Right lung (tissue), 10 donors: ENCODE measurements at places on chromosomes 11 and 22. TPM values are rescaled to one million over a fixed set of nuclear protein-coding genes. Genes with fewer than 3 reads are reported as not detected.

The LRP4 gene
- 20.1 TPM for polyA plus RNA-seq

DNA sequence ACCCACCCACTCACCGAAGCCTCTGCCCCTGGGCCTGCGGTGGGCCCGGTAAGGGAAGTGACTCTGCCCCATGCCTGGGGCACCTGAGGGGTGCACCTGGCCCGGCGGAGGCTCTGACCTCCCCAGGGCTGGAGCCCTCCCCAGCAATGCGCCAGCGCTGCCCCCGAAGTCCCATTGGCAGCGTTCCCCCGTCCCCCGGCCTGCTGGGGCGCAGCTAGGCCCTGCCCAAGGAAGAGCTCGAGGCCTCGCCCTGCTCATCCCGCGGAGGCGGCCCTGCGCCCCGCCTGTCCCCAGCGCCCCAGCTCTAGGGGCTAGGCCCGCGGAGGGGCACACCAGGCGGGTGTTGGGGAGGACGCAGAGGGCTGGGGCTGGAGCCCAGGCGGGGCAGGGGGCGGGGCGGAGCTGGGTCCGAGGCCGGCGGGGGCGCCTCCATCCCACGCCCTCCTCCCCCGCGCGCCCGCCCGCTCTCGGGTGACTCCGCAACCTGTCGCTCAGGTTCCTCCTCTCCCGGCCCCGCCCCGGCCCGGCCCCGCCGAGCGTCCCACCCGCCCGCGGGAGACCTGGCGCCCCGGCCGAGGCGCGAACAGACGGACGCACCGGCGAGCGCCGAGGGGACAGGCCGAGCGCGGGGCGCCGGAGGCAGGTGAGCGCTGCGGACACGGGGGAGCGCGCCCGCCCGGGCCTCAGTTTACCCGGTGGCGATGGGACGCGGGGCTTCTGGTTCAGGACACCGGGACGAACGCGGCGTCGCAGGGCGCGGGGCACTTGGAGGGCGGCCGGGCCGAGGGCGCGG is at the start of gene EPS8L2:
EPS8L2 (plus strand) TSS at position 586 of the 793 bp plus-strand sequence. CDS start 3,177 bp downstream, outside the sequence.
- no peak for DNase-seq

DNA sequence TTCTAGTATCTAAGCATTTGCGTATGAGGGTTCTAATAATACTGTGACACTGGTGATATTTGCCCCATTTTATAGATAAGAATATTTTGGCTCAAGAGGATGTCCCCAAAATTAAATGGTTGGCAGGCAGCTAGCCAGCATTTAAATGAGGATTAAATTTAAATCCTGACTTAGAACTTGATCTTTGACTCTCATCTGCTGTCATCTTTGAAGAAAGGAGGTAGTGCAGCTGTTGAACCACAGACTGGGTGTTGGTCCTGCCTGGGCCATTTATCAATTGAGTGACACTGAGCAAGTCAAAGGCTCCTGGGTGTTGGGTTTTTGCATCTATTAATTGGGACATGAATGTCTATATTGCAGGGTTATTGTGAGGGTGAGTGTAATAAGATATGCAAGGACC is 112.3 kb downstream of the INSC start:
- DNase-seq: no peak

- DNase-seq: no peak
Observed at GRCh38 chr22:31137721-31138120, 2.6 kb downstream of the PLA2G3 start.

- DNase-seq: no peak
Observed at GRCh38 chr22:25053153-25053805, 100.8 kb downstream of the KIAA1671 start.

DNA sequence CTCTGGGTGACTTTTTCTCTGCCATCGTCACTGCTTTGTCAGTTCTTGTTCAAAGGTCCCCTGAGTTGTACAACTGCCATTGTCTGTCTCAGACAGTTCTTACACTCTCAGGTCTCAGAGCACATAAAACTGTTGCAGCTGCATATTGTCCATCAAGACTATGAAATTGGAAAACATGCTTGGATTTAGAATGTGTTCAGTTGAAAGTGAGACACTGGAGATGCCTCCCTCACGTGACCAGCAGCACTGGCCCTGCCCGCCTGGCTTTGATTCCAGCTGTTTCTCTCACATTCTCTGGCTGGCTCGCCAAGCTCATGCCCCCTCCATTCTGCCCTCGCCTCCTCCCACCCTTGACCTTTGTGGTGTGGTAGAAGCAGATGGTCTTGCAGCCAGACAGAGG is 244.2 kb downstream of the NTM start:
- no peak for DNase-seq
